ENCODE measurements at places on chromosomes 5 and 9.

GRCh38 chr5:93454896-93455295 lies 126.1 kb downstream of the NR2F1-AS1 start:
- DNase-seq: no peak

DNA sequence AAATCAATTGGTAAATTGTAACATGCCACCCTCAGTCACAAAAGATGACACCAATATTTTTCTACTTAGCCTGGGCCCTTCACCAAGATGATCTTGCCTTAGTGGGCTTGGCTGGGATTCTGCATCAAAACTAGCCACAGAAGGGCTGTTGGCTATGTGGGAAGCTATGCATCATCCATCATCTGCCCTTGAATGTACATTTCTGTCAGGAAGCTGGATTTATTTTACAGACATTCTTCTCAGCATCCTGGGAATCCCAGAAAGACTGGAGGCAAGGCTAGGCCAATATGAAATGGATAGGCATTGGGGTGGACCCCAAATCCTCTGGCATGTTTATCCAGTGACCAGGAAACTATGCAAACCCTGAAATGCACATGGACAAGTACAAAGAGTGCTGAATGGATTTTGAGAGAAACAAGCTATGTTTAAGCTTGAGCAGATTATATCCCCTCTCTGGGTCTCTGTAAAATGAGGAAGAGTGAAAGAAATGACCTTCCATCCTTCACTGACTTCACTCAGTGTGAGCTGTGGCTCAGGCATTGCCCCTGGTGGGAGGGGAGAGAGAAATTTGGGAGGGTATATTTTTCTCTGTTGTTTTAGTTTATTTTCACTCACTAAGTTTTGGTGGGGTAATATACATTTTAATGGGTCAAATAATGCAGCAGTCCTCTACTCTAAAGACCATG lies 283.6 kb downstream of the EBF1 start:
- DNase-seq: no peak

DNA sequence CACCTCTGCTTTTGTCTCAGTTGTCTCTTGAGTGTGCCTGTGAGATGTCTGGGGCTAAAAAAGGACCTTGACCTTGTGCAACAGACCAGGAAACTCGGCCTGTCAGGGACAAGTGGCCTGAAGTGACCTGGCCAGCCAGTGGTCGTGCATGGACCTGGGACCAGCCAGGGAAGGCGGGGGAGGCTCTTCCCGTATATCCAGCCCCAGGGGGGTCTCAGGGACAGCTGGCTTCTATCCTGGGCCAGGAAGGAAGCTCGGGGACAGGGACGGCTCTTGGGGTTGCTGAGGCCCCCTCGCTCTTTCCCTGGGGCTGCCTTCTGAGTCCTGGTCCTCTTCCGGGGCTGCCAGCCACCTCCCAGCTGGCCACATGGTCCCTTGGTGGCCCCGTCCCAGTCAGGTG lies 3.2 kb upstream of the ADAMTSL2 start:
- no peak for DNase-seq

DNA sequence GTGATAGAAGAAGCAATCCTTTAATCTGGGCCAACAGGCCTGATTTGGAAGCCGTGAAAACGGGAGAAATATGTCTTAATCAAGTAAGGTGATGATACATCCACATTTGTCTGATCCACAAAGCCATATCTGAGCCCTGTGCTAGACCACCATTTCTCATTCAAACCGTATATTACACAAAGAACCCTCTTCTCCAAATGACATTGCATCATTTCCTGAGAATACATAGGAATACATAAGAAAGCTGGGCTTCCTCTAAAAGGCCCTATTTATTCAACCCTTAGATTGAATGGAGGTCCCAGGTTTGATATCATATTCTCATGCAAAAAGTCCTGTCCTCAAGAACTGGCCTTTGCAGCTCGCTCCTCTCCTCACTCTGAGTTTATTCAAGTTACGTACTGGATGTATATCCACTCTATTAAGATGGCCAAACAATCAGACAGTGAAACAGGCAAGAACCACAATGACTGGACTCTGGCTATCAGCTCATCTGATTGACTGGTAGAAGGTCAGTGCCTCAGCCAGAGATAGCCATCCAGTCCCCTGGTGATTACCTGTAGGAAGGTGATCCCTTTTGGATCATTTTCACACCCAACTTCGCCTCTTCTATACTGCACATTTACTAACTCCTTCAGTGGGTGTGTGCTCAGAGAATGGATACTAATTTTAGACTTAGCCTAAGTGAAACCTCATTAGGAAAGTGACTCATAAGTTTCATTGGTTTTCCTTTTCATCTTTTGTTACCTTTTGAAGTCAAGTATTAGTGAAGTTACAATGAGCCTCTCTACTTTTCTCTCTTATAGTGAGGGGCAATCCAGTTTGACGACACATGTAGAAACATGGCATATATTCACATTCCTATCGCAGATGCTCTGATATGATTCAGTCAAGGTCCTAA lies 167.6 kb upstream of the WWC1 start:
- no peak for DNase-seq

- peak; percentile 42 for DNase-seq
Observed at GRCh38 chr5:180135967-180136629, 64.5 kb upstream of the RNF130 start.

Data from ecto neural progenitor cell (in vitro differentiated cells).